ENCODE measurements at places on chromosomes 16 and 17. TPM values are rescaled to one million over a fixed set of nuclear protein-coding genes. Genes with fewer than 3 reads are reported as not detected.

Gene GPR179
- 0.06 TPM for total RNA-seq

Gene SUMO2
- 500 TPM for total RNA-seq

Gene HIGD1B
- not detected for total RNA-seq

Gene ITGAL
- 664 TPM for total RNA-seq

Gene CENPV
- total RNA-seq: 19.7 TPM

Gene CPHXL2
- total RNA-seq: not detected

Gene CCL15
- total RNA-seq: not detected

Gene CD300C
- total RNA-seq: 0.61 TPM

Gene KRT33A
- total RNA-seq: not detected

Gene TMEM186
- total RNA-seq: 11.9 TPM

Gene CDH16
- total RNA-seq: not detected

Gene TBC1D26
- not detected for total RNA-seq

Gene MGAT5B
- 0.43 TPM for total RNA-seq

Gene LRRC37A
- 7.6 TPM for total RNA-seq

Gene MYL4
- total RNA-seq: not detected

Gene SLC35G6
- total RNA-seq: not detected

Gene EVI2A
- 74.9 TPM for total RNA-seq

Gene GLIS2
- total RNA-seq: 0.14 TPM

Gene KRT24
- not detected for total RNA-seq

Gene CDH8
- not detected for total RNA-seq

Gene CDH5
- not detected for total RNA-seq

Gene TMEM238L
- not detected for total RNA-seq

Measured in activated naive CD8-positive, alpha-beta T cell treated with anti-CD3 and anti-CD28 coated beads, Interleukin-2, amount 10 ng/mL, durations not matched to agents 7 days and 5 days (primary cell).